ENCODE measurements at places on chromosomes 2 and 18.

DNA sequence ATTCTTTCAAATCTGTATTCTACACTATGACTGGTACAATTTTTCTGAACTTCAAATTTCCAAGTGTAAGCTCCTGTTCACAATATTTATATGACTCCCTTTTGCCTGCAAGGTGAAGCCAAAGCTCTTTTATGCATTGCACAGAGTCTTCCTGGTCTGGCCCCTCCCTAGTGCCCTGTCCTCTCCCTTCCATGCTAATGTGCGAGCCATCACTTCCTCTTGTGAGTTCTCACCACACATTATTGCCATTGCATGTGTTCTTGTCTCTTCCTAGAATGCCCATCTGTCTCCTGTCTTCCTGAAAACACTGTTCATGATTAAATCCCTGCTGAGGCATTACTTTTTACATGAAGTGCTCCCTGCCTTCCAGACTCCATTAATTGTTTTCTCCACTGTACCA is 169.9 kb downstream of the MC4R start:
- no peak for DNase-seq

- DNase-seq: peak; percentile 58
Observed at GRCh38 chr18:46253498-46253897, 149.3 kb downstream of the HAUS1 start.

DNA sequence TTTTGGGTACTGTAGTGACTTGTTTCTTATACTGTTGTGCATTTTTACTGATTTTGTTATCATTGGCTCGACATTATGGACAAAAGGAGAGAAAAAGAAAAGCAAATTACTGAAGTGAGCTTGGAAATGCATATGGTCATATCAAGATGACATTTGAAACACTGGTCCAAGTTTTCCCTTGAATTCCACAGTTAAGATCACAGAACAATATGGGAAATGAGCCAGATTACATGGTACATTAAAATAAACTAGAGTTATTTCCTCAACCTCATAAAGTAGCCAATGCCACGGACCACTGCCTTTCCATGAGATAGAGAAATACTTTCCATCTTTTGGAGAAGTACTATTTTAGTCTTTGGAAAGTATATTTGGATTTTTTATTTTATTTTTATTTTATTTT is 62.0 kb upstream of the SGPP2 start:
- DNase-seq: no peak

- no peak for DNase-seq
Observed at GRCh38 chr2:70425682-70426301, 123.9 kb upstream of the FAM136A start.

DNA sequence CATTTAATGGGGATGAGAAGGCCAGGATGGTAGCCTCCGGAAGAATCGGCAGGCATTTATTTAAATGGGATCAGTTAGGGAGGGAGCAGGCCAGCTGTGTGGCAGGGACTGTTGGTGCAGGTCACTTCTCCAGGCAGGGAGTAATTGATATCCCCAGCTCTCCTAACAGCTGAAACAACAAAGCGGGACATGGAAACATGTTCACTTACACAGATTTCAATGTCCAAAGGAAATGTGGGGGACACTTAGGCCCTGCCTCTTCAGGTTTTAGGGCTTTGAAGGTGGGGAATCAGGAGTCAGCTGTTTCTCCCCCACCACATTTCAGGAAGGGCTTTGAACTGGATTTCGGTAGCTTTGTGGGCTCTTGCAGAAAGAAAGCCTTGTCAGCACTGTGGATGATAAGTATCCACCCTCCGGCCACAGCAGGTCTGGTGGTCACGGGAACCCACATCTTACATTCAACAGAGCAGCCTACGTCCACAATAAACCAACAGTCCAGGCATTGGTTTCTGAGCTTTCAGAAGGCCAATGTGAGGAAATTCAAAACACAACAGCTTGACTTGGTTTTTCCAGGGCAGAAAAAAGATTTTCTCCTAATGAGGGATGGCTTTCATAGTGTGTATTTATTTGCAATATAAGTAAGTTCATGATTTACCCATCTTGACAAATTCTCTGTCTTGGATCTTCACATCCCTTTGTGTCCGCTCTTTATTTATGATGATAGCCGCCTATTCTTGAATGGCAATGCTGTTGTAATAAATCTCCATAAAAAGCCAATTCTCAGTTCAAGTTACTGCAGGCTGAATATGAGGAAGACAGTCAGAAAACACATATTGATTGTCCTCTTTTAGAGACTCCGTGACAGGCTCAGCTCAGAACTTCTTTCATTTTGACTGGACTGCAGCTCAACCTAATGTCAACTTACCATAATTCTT is 96.6 kb upstream of the NRP2 start:
- DNase-seq: no peak

GRCh38 chr2:152925547-152926448 is 207.4 kb downstream of the ARL6IP6 start:
- no peak for DNase-seq

GRCh38 chr2:11411768-11412448 is 54.1 kb downstream of the E2F6 start:
- DNase-seq: peak; percentile 25

GRCh38 chr2:201969938-201970785 is 63.5 kb upstream of the FZD7 start:
- DNase-seq: no peak

- peak; percentile 57 for DNase-seq
Observed at GRCh38 chr2:215693193-215693998, 257.5 kb upstream of the FN1 start.

DNA sequence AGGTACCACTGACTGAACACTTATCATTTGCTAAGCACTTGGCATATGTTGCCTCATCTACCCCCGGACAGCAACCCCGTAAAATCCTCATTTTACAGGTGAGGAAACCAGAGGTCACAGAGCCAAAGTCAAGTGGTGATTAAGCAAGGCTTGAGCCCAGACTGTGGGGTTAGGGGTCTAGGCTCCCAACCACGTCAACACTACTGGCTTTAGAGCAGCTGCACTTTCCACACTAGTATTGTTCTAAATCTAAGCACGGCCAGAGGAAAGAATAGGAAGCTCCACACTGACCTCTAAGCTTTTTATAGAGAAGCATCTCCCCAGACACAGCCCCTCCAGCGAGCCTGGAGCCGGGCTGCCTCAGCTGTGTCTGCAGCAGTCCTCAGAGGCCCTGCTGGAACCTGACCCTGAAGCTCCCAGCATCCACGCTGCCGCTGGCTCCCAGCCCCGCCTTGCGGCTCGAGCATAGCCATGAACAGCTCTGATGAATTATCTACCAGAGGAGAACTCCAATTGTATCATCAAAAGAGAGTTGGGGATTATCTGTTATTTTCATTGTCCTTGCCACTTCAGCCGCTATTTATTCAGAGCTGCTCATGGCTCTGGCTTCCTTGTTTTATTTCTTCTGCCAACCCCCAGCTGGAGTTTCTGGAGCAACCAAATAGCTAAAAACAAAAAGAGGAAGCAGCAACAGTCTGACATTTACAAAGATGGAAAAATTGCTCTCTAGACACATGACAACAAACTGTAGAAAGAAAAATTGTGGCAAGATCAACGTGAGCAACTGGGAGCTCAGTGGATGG is 62.2 kb upstream of the RTN4 start:
- no peak for DNase-seq

- no peak for DNase-seq
Observed at GRCh38 chr2:26326514-26326913, 19.4 kb upstream of the SELENOI start.

Data from HFFc6 (cell line).